Mesenteric fat pad (tissue), 1 donor: ENCODE measurements at places on chromosomes 12 and 14.

DNA sequence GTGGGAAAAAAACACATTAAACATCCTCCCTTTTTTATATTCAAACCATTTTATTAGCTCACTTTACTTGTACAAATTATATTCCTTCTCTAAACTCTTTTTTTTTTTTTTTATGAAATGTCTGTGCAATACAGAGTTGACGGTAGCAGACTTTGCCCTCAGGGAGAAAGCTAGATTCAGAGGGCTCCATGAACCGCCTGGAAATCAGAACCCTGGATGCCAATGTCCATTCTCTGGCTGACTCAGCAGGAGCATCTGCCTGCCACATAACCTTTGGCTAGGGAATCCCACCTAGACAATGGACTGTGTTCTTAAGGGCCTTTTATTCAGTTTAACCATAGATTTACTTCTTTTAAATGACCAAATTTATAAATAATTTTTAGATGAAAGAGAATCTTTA is 467.0 kb downstream of the MDGA2 start:
- no peak for DNase-seq

DNA sequence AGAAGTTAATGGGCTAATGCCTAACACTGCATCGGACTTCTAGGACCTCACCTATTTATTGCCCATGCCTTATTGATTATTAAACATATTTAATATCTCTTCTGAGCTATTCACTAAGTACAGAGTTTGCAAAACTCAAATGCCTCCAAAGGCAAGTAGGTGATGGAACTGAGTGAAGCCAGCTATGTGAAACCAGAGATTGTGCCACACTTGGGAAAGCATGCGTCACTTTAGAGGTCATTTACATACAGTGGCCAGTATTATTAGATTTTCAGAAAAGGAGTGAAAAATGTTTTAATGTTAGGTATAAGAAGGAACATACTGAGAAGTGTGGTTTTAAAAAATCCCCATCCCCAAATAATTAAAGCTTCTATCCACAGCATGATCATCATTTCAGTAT is 27.7 kb downstream of the PDE6H start:
- DNase-seq = no peak

DNA sequence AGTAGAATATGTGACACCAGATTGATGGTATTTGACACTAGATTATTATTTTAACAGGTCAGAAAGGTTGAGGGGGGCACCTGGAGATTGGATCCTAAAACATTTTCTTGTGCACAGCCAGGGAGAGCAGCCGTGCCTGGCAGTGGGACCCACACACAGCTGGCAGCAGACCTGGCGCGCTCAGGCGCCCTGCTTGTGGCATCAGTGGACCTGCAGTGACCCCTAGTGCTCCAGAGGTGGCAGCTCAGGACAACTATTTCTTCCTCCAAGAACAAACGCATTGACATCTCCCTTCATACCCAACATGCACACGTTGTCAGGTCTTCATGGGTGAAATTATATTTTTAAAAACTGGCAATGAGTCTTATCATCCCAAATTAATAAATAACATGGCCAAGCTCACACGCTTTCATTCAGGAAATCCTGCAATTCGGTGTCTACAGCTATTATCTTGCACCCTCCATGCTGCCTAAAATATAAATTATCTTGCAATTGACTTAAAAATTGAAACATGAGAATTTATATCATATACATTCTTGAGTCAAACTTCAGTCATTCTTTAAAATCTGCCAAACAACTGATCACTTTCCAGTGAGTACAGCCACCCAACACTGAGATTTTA is 7.7 kb upstream of the TMEM132D start:
- no peak for DNase-seq

DNA sequence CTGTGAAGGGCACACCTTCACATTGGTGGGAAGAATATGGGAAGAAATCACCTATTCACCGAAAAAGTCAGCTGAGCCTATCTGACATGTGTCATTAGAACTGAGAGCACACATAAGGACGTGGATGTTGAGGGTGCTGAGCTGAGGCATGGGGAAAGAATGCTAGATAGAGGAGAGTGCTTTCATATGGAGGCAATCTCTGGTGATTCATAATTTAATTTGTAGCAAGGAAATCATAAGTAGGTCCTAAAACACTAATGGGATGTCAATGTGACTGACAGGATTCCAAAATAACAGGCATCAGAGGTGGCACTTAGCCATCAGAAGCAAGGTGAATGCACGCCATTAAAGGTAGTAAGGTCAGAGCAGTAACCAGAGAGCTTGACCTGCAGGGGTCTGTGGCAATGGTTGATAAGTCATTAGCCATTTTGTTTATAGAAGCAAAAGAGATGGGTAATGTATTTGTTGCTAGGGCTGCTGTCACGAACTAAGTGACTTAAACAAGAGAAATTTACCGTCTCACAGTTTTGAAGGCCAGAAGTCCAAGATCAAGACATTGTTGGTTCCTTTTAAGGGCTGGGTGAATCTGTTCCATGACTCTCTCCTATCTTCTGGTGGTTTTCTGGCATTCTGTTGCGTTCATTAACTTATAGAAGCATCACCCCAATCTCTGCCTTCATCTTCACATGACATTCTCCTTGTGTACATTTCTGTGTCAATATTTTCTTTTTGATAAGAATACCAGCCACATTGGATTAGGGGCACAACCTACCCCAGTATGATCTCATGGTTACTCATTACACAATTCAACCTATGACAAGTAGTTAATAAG is 69.3 kb downstream of the ANKS1B start:
- no peak for DNase-seq

DNA sequence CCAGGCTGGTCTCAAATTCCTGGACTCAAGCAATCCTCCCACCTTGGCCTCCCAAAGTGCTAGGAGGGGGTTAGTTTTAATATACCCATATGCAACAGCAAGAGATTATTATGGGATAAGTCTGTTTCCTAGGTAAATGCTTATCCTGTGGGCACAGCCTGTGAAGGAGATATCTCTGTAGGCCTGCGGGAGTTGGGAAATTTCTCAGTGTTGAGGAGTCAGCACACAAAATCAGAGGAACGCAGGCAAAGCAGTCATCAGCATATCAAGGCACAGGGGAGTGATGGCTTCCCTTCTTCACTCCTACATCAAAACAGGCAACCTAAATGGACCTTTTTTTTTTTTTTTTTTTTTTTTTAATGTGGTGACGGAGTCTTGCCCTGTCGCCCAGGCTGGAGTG is 20.9 kb upstream of the TMED10 start:
- DNase-seq = no peak

GRCh38 chr14:98022541-98023520 is 1225.6 kb downstream of the VRK1 start:
- no peak for DNase-seq

- no peak for DNase-seq
These were observed 154.3 kb downstream of the HELB start for GRCh38 chr12:66456612-66457011.
